ENCODE measurements at places on chromosomes 6 and 20. TPM values are rescaled to one million over a fixed set of nuclear protein-coding genes. Genes with fewer than 3 reads are reported as not detected.

The NT5E gene
- total RNA-seq = 11.4 TPM

The SEC63 gene
- 40.7 TPM for total RNA-seq

DNA sequence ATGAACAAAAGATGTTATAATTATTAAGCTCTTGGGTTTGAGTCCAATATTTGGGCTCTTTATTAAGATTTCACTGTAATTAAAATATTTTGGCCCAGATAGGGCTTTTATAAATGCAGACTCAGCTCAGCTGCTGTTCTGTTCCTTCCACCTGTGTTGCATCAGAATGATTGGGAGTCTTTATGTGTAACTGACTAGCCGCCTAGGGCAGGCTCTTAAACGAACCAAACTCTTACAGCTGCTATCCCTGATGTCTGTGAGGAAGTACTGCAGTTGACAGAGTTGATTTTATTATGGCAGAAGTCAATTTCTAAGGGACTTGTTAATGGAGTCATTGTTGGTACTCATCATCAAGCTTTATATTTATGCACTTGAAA, 144.7 kb downstream of the MYO6 start:
- no peak for DNase-seq

DNA sequence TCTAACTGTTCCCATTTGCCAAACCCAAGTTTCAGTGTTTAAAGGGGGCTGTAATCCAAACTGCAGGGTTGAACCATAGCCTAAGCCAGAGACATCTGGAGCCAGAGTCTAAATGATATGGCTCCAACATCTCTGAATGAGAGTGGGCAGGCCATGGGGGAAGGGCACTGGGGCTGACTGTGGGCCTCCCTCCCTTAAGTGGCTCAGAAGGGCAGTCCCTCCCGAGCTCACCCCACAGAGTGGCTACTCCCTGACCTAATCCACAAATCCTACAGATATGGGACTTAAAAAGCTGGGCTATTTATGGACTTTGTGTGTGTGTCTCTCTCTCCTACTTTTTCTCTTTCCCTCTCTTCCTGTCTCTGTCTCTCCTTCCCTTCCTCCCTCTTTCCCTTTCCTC, 35.8 kb upstream of the AAR2 start:
- no peak for DNase-seq
